ENCODE measurements at places on chromosomes 1 and 21. TPM values are rescaled to one million over a fixed set of nuclear protein-coding genes. Genes with fewer than 3 reads are reported as not detected.

The CTNNBIP1 gene
- 54.7 TPM for polyA plus RNA-seq

The CELA3B gene
- polyA plus RNA-seq: not detected

The INAVA gene
- 22.4 TPM for polyA plus RNA-seq

The SYCP1 gene
- polyA plus RNA-seq: 0.31 TPM

The ATP1A4 gene
- 0.26 TPM for polyA plus RNA-seq
